ENCODE measurements at places on chromosomes 7 and 10.

- no peak for DNase-seq
Measured at GRCh38 chr7:151663382-151664100, 143.8 kb upstream of the RHEB start.

DNA sequence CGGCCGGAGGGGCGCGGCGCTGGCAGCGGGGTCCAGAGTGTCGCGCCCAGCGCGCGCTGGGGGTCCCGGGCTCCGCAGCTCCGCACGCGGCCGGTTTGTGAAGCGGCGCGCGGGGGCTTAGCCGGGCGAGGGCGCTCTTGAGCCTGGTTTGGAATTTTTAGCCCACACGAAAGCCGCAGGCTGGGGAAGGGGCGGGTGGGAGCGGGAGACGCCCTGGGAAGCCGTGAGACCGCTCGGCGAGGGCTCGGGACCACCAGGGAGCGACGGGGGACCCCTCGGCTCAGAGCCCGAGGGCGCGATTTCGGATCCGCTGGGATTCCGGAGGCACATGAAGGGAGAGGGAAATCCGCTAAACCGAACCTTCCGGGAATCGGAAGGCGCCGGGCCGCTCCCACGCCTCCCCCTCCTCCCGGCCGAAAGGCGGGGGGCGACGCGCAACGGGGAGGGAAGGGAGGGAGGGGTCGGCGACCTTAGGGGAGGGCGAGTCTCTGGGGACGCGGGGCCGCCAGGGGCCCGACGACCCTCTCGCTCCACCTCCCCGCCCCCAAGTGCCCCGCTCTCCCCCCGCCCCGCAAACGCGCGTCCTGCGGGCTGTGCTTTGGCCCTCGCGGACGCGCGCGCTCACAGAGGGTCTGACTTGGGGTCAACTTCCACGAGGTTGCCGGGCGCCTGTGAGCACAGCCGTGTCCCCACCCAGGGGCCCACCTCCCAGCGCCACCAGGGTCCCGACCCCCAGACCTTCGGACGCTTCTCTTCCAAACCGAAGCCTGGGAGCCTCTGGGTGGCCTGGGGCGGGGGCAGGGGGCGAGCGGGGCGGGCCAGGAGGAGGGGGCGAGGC, 5.1 kb upstream of the ELFN1 start:
- DNase-seq = peak; percentile 67

GRCh38 chr7:143015084-143015483, 11.8 kb downstream of the OR9A2 start:
- no peak for DNase-seq

DNA sequence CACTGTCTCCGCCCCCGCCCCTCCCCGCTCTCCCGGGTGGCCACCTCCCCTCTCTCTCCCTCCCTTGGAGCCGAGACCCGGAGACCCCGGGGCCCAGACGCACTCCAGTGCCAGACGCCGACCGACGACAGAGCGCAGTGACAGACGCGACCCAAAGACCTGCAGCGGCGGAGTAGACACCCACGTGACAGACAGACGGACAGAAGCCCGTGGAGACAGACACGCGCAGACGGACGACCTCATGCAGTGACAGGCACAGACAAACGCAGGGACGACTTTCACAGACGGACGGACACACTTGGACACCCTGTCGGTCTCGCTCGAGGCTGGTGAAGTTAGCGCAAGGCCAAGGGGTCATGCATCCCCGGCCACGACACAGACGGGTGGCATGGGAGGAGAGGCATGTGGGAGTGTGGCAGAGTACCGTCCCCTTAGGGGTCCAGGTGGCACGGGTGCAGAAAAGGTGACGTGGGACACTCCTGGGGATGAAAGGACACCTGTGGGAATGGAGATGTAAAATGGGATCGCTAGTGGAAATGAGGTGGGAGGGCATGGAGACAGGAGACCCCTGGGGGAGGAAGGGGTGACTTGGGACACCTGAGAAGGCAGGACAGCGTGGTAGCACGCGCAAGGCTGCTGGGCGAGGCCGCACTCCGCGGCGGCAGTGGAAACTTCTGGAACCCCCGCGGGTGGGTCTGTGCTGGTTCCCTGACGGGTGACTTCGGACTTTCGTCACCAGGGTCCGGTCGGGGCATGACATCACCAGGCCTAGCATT, 456 bp upstream of the ACHE start:
- DNase-seq = peak; percentile 81

GRCh38 chr10:576130-576465, 113.4 kb downstream of the DIP2C start:
- DNase-seq = no peak

- DNase-seq = no peak
Measured at GRCh38 chr10:77236700-77237099, 400.9 kb downstream of the KCNMA1 start.

DNA sequence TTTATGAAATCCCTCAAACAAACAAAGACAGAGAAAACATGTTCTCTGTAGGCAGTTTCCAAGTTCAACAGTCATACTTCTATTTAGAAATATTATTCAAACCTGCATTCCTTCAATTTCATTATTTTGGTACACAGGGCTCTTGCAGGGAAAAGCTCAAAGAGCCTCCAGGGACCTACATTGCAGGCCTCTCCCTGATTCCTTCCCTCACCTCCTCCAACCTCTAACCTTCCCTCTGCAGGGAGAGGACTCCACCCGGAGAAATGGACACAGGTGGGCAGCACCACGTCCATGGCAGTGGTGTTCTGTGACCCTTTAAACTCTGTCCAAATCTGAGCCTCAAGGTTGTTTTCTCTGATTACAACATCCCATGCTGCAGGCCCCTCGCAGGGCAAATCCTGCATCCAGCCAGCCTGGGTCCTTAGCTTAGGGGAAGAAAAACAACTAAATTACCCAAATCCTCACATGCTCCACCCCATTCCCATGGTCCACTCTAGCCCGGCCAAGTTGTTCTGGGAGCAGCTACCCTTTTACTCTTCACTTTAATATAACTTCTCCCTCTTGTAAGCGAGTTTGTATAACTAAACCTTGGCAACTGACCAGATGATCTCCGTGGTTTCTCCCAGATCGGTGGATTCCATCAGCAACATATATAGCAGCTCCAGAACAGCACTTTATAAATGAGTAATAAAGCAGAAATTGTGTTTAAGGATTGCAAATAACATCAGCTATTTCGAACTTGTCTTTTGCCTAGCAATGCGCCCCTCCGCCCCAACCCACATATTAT, 129.8 kb downstream of the CUBN start:
- no peak for DNase-seq

- no peak for DNase-seq
Measured at GRCh38 chr10:30645340-30645827, 15.8 kb upstream of the LYZL2 start.

GRCh38 chr10:24299578-24300260, 90.8 kb downstream of the KIAA1217 start:
- no peak for DNase-seq

- DNase-seq = no peak
Measured at GRCh38 chr10:62054408-62054807, 152.9 kb downstream of the ARID5B start.

DNA sequence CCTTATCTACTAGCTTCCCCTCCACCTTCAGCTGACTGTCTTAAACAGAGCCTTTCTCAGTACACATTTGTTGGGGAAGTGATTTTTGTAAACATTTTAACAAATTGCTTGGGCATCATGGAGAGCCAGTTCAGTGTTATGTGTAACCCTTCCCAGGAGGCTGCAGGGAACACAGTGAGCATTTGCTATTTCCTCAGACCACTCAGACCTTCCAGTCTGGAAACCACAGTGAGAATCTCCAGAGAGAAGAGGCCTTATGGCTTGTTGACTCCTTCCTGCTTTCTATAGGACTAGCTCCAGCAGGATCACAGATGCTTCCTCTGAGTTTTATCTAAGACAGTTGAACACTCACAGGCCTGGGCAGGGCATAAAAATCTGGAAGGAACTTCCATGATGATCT, 409.8 kb upstream of the NPVF start:
- DNase-seq = no peak

DNA sequence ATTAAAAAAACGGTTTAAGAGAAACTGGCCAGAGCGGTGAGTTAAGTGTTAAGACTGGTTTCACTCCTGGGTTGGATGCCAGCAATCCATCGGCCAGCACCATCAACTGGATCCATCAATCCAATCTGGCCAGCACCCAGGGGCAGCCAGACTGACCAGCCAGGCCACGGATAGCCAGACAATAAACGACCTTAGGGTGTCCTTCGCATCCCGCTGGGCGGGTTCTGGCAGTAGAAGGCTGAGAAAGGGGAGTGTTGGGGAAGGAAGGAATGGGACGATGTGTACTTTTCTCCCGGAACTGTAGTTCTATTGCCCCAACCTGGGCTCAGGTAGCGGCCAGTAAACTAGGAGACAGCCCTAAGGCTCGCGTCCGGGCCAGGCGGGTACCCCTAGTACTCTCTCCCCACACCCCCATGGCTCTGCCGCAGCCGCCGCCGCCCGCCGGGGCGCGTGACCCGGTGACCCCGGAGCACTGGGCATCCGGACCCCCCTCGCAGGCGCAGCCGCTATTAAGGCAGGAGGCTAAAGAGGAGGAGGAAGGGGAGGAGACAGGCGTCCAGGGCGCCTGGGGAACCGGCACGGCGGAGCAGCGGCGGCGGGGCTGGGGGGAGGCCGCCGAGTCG, at the start of gene CASD1:
TSS of gene CASD1 (plus strand) at position 546 of the 623 bp plus-strand sequence. CDS start 276 bp downstream, outside the sequence.
- DNase-seq = no peak

DNA sequence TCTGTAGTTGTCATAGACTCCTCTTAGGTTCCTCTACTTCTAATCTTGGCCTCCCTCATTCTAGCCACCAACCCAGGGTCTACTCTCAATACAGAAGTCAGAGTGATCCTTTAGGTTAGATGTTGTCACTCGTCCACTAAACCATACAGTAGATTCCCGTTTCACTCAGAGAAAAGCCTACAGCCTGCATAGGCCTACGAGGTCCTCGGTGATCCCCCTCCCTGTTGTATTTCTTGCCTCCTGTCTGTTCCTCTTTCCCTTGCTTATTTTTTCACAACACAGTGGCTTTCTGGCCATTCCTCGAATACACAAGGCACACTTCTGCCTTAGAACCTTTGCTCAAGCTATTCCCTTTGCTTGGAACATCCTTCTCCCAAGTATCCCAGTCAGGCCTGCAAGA, 183.0 kb upstream of the PRSS1 start:
- no peak for DNase-seq

- DNase-seq = no peak
Measured at GRCh38 chr10:91536733-91537132, 96.1 kb downstream of the PPP1R3C start.

DNA sequence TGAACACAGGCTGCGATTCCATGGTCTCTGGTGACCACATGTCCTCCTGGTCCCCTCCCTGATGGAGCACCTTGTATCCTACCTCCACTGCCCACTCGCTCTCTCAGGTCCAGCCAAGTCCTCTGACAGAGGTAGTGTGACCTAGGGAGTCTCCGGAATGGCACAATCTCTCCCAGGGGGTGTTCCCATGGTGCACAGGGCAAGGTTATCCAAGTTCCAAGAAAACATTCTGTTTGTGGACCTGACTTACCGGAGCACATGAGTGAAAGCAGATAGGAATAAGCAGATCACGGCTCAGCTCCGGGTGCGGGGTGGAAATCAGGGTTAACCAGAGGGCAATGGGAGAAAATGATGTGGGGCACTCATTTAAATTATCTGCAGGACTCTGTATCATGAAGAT, 45.8 kb upstream of the INSIG1 start:
- no peak for DNase-seq

DNA sequence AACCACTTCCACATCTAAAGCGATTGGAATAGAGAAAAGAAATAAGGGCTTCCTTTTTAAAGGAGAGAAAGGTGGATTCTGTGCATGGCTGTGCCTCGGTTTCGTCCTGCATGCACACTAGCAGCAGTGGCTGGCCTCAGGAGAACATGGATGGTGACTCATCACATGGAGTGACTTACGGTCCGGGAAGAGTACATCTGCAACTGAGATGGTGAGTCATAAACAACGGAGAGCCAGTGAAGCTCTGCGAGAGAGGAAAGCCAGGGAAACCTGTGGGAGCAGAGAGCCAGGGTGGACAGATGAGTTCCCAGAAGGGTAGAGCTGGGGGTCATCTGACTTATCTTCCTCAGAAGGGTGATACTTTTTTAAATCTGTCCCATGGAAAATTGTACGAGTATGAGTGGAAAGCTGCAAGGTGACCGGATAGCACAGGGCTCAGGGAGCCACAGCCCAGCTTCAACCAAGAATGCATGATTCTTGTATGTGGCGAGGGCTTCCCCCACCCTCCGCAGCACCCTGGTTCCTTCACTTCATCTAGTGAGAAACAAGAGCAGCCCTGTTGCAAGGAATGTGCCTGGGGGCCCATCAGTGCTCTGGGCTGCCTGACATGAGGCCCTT, 259.1 kb downstream of the KLF6 start:
- DNase-seq = no peak

- no peak for DNase-seq
Measured at GRCh38 chr7:51785171-51785570, 468.6 kb upstream of the COBL start.

DNA sequence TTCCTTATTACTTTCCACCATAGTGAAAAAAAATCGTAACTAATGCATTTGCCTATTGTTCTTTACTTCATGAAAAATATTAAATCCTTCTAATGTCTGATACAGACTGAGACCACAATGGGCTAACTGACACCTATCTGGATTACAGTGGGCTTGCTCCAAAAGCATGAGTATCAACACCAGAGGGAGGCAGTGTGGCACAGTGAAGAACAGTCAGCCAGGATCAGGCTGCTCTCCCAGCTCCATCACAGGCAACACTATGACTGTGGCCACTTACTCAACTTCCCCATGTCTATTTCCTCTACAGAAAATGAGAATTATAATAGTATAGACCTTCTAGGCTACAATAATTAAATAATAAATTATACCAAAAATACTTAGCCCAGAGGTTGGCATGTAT, 97.2 kb downstream of the SLC25A13 start:
- peak; percentile 19 for DNase-seq

DNA sequence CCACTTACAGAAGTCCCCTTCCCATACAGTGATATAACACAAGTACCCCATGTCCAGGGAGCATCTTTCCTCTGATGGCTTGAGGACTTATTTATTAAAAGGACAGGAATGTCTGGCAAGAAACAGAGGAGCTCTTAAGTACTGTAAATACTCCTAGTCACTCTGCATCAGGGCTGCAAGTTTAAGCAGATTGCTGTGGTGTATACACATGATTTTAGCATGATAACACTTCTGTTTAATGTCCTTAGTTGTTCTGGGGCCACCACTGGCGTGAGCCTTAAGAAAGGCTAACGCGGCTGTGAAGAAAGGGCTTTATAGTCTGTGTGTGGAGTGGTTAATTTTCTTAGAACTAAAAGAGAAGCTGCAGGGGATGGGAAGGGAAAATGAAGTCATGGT, 65.7 kb downstream of the GBF1 start:
- DNase-seq = no peak

GRCh38 chr7:124113045-124113444, 80.2 kb upstream of the TMEM229A start:
- DNase-seq = no peak
